Stimulated activated CD8-positive, alpha-beta memory T cell treated with anti-CD3 and anti-CD28 coated beads, Interleukin-7, amount 100 ng/mL, for 1 hour (primary cell): ENCODE measurements at places on chromosomes 11 and 22.

GRCh38 chr11:133898031-133898769 is 52.9 kb upstream of the SPATA19 start:
- no peak for DNase-seq

GRCh38 chr11:86047275-86047991 is 21.5 kb downstream of the PICALM start:
- no peak for DNase-seq

- no peak for DNase-seq
These were observed 15.2 kb upstream of the BBOX1 start for GRCh38 chr11:27025312-27025955.

- DNase-seq: no peak
These were observed 48.3 kb downstream of the DYNC2H1 start for GRCh38 chr11:103157542-103157941.

DNA sequence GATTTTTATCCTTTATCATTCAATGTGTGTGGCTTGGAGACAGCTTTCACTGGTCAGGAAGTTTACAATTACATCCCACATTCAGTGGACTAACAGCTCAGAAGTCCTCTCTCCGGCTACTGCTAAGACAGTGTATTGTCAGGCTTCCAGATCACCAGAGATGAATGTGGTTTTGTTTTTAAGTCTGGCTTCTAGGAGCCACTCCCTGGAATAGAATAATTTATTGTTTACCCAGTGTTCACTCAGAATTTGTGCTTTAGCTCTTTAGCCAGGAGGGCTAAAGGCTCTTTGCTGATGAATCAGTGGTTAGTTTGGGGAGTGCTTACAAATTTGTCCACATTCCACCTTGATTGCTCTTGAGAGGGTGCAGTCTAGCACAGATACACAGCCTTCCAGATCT is 26.5 kb downstream of the TRIM77 start:
- DNase-seq: no peak

GRCh38 chr22:35838855-35839576 is 121.3 kb downstream of the APOL5 start:
- DNase-seq: no peak

GRCh38 chr22:42357634-42358296 is 74.4 kb downstream of the NFAM1 start:
- DNase-seq: no peak

- no peak for DNase-seq
These were observed 203.1 kb downstream of the TENM4 start for GRCh38 chr11:79237703-79238102.

DNA sequence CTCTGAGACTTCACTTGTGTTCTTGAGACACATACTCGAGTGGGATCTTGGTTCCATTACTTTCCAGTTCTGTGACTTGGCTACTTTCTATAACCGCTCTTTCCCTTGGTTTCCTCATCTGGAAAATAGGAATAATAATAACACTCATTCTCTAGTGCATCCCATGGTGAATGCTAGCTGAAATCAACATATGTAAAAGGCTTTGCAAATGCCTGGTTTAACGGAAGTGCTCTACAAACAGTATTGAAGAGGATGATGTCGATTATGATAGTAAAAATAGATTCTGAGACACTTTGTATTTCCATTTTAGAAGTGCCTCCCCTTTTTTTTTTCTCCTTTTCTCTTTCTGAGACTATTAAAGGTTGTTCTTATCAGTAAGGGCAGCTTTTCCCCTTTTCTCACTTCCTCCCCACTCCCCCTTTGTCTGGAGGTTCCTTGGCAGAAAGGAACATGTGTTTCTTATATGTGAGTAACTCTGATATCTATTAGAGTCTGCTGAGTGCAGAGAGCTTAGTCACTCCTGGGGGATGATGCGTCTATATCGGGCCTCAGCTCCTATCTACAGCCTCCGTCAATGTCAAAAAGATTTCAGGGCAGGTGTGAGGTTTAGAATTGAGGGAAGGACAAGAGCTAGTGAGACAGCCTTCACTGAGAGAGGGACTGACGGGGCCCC is 489.3 kb downstream of the NTM start:
- no peak for DNase-seq
